ENCODE measurements at places on chromosomes 3 and 15.

- DNase-seq = no peak
Observed at GRCh38 chr3:153242896-153243295, 80.9 kb downstream of the RAP2B start.

DNA sequence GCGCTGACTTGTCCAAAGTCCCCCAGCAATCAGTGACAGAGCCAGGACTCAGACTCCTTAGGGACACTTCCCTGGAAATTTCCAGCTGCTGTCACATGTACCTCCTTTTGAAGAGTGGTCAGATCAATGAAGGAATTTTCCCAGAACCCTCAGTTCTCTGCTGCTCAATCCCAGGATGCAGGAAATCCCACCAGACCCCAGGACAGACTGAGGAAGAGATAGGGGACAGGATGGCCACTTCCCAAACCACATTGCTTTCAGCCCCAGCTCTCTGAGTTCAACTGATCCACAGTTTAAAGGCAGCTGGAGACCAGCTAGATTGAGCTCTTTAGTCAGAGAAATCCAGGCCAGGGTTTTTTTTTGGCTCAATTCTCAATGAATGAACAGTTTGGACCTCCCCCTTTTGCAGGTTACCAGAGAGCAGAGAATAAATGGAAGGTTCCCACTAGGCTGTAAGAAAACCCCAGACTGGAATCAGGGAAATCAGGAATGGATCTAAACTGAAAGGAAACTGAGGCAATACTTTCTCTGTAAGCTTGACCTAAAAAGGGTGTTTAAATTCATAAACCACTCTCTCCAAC is 1.5 kb downstream of the CYP1A1 start:
- peak; percentile 33 for DNase-seq

DNA sequence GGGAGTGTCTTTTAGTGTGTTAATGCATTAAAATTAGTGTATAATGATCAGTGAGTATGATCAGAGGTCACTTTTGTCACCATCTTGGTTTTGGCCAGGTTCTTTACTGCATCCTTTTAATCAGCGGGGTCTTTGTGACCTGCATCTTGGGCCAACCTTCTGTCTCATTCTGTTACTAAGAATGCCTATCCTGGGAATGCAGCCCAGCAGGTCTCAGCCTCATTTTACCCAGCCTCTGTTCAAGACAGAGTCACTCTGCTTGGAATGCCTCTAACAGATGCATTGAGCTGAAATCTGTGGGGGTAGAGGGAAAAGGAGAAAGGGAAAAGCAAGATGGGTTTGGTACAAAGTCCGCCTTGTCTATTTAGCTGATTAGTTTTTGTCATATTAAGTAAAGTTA is 5.3 kb upstream of the BLOC1S6 start:
- DNase-seq = no peak

- DNase-seq = peak; percentile 54
Observed at GRCh38 chr3:50236484-50237132, 604 bp downstream of the GNAI2 start.

- no peak for DNase-seq
Observed at GRCh38 chr15:53936137-53936536, 42.1 kb upstream of the UNC13C start.

DNA sequence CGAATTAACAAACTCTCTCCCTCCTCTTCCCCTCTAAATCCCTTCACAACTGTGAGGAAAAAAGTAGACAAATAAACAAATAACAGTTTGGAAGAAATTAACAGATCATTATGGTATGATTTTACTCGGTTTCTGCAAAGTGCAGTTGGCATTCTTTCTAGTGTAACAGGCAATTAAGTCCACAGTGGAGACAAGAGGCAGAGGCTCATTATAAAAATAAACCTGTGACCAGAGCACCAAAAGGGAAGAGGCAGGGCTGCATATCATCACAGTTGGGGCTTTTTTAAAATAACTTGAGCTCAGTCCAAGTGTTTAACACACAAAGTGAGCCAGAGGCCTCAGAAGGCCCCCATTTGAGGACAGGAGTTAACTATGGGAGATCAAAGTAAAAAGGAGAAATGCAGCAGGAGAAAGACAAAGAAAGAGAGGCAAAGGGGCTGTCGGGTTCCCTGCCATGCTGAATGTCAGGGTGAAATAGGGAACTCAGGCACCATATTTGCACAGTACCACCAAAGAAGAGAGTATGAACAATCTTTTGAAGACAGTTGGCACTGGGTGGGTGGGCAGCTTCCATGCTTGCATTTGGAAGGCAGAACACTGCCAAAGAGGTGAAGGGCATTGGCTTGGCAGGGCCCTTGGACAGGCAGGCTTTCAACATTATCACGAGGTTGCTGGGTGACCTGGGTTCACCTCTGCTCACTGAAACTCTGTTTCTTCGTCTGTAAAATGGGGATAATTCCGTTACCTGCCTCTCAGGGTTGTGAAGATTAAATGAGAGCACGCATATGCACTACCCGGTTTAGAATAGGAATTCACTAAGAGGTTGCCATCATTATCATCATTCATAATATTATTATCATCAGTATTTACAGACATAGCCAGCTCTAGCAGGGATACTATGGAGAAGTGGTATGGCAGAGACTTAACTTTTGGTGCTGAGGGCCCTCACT is 134.5 kb downstream of the MEX3B start:
- DNase-seq = no peak

- DNase-seq = no peak
Observed at GRCh38 chr3:43236008-43236407, 50.3 kb upstream of the SNRK start.

GRCh38 chr3:53253707-53254508 is 1.9 kb downstream of the TKT start:
- DNase-seq = no peak

DNA sequence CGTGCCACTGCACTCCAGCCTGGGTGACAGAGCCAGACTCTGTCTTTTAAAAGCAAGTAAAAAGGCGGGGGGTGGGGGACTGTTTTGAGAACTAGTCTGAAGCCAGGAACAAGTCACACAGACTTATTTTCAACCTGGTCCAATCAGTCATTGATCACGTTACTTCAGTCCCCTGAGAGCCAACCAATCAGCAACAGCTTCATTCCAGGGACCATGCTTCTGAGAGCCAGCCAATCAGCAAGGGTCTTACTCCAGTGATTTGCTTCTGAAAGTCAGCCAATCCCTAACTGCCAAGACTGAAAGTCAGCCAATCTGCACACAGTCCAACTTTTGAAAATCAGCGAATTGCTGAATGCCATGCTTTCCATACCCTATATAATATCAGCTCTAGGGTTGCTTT is 48.6 kb upstream of the C15orf39 start:
- no peak for DNase-seq

DNA sequence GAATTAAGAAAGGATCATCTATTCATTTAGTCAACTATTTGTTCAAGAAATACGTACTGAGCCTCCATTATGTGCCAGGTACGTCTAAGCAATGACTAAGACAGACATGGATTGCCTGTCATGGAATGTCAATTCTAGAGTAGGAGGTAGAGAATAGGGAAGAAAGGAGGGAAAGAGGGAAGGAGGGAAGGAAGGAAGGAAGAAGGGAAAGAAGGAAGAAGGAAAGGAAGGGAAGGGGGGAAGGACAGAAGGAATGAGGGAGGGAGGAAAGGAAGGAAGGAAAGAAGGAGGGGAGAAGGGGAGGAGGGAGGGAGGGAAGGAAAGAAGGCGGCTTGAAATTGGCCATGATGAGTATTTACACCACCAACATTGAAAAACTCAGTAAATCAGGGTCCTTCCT is 39.3 kb upstream of the RFTN1 start:
- no peak for DNase-seq

GRCh38 chr15:36501063-36501678 is 78.3 kb upstream of the CDIN1 start:
- DNase-seq = peak; percentile 49

- peak; percentile 28 for DNase-seq
Observed at GRCh38 chr3:142993958-142994442, 7.4 kb upstream of the U2SURP start.

- DNase-seq = peak; percentile 79
Observed at GRCh38 chr3:185362850-185363661, at the start of gene MAP3K13. Gene MAP3K13 (plus strand): TSS chr3:185363136. CDS start chr3:185428582, 65,446 bp downstream.

- DNase-seq = no peak
Observed at GRCh38 chr3:160950542-160950941, 154.6 kb downstream of the B3GALNT1 start.

- no peak for DNase-seq
Observed at GRCh38 chr3:152283492-152284381, 15.0 kb downstream of the MBNL1 start.

- no peak for DNase-seq
Observed at GRCh38 chr3:114308377-114308776, 14.5 kb downstream of the TIGIT start.

DNA sequence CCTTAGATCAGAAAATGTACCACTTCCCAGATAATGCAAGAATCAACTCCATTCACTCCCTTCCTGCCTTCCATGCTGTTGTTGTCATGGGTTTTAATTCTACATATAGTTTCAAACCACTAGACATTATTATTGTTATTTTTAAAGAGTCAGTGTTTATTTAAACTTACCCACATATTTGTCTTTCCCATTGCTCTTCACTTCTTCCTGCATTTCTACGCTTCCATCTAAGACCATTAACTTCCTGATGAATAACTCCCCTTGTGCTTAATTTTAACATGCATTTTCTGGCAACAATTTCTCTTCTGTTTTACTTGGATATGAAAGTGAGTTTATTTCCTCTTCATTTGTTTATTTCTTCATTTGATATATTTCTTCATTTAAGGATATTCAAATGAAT is 127.1 kb upstream of the FHIT start:
- DNase-seq = no peak

GRCh38 chr3:60456180-60456579 is 795.1 kb downstream of the FHIT start:
- no peak for DNase-seq

DNA sequence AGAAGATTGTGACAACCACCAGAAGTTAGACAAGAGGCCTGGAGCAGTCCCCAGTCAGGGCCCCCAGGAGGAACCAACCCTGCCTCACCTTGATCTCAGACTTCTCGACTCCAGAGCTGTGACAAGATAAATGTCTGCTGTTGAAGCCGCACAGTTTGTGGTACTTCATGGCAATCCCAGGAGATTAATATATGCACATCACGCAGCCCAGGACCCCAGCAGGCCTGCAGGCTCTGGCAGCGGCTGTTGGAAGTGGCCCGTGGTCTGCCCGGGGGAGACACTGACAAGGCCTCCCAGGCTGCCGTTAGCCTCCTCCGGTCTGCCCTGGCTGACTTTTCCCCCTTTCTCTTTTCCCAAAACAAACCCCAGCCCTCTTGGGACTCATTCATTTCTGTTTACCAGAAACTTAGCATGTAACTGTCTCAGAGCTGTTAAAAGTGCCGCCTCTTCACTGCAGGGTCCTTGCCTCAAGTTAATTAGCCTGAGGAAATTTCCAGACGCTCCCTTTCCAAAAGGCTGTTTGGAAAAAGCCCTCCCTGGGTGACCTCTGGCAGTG is 183.5 kb upstream of the LYSMD4 start:
- DNase-seq = no peak

DNA sequence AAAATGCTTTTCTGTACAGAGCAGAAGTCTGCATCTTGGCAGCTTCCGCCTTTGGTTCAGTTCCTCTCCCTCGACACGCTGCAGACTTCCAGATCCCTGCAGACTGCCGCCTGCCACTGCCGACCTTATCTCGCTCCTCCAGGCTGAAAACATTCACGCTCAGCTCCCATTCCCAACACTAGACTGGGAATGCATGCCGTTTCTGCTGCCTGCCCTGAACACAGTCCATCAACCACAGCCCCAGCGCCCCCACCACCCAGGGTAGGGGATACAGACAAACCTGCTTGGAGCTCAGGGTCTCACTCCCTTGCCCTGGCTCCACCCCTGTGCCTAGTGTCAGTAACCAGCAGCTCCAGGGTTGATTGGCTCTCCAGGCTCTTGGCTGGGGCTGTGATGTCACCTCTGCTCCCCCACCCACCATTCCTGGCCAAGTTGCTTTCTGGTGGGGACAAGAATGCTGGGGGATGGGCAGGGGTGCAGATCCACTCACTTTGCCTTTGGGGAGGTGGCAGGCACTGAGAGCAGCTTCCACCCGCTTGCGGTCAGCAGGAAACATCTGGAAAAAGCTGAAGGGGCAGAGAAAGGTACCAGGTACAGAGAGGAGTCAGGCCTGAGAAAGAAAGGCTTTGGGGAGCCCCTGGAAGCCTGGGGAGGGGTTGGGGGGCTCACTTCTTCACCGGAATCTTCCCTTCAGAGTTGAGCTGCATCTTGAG is 6.1 kb downstream of the PLCB2 start:
- no peak for DNase-seq

DNA sequence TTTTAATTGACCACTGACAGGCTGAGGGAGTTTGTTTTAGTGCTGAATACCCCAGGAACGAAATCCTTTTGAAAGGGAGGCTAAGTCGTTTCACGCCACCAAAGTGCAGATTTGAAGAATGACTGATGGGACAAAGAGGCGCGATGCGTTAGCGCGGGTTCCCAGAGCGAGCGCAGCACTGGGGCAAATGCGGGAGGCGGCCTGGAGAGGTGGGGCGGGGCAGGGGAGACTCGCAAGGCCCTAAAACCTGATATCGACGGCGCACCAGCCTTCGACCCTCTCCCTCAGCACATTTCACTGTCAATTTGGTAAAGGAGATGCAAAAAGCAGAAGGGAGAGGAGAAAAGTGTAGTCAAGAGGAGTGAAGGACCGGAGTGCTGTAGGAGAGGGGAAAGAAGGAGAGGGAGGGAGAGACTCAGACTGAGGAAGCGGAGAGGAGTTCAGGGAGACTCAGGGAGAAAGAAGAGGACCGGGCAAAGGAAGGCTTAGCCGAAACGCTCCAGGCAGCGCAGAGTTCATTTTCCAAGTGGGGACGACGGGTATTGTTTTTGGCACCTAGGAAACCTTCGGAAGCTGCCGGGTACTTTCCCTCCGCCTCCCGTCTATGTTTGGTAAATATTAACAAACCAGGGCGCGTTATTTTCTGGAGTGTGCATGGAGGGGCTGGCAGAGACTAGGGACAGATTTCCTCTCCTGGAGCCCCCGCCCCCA is 3.8 kb upstream of the FOXB1 start:
- DNase-seq = peak; percentile 64

GRCh38 chr3:183375337-183375736 is 53.1 kb downstream of the MCF2L2 start:
- DNase-seq = no peak

DNA sequence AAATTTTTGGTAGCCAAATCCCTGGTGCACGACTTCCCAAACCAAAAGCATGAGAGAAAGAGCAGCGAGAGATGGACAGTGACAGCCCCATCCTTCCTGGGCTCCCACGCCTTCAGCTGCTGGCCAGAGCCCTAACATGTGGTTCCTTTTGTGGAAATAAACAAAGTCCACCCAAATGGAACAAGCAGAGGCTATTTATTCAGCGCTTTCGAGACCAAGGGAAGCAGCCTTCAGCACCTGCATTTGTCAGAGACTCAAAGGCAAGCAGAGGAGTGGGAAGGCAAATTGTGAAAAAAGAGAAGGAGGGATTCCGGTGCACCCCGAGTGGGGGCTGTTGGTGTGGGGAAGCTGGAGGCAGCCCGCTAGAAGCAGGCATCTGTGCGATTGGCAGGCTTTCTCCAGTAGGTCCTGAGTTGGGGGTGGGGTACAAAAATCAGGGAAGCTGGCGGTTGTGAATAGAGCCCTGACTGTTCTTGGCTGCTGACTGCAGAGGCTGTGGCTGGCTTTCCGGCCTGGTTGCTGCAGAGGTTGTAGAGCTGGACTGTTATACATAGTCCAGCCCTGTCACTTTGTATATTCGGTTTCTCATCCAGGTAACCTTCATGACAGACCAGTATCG is 427.2 kb downstream of the OCA2 start:
- DNase-seq = no peak

Measured in right kidney (tissue), 9 donors.